ENCODE measurements at places on chromosomes 7 and 10.

DNA sequence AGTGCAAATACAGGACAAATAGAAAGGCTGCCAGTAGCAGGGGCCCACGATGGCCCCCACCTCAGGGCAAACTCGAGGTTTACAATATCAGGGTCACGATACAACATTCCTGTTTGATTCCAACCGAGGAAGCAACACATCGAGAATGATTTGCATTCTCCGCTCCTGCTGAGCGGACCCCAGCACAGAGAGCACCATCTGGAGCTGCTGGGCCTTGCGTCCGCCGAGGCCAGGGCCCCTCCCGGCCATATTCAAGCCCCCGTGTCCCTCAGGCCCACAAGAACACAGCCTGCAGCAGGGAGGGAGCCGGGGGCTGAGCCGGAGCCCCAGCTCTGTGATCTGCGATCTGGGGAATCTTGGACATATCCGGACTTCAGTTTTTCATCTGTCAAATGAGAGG, 84.3 kb downstream of the PRKAG2 start:
- DNase-seq, result no peak

DNA sequence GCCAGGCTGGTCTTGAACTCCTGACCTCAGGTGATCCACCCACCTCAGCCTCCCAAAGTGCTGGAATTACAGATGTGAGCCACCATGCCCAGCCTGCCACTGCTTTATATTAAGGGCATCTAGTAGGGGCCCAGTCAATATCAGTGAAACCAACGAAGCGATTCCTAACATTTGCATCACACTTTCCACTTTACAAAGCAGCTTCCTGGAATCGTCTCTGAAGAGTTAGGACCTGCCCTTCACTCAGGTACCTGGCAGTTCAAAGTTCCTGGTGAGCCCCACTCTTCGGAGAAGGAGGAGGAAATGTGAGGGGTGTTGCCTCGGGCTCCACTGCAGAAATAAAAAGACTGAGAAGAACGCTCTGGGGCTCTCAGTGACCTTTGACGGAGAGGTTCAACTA, 31.1 kb upstream of the EZH2 start:
- DNase-seq, result no peak

- DNase-seq, result no peak
Observed at GRCh38 chr10:9634466-9634865, 1383.2 kb upstream of the CELF2 start.

- no peak for DNase-seq
Observed at GRCh38 chr10:112526906-112527305, 79.9 kb downstream of the VTI1A start.

- DNase-seq, result no peak
Observed at GRCh38 chr7:158840604-158841003, 11.3 kb upstream of the ESYT2 start.

- DNase-seq, result no peak
Observed at GRCh38 chr7:2542916-2543871, 12.1 kb downstream of the BRAT1 start.

- DNase-seq, result peak; percentile 11
Observed at GRCh38 chr10:96292971-96293920, 11.0 kb upstream of the DNTT start.

DNA sequence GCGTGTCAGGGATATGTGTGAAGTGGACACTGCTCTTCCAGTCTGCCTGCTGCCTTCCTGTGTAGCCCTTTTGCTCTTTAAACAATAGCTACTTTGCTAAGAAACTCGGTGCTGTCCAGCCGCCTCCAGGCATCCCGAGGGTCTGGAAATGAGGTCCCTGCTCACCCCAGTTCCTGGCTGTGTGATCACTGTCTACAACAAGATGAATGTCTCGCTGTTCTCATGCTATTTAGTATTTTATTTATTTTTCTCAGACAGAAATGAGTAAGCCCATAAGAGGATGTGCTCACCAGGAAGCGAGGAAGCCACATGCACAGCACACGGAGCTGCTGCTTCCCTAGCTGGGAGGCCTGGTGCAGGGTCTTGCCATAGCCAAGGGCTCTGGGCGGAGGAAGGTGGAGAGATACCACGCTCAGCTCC, 167.0 kb upstream of the PITRM1 start:
- peak; percentile 21 for DNase-seq

DNA sequence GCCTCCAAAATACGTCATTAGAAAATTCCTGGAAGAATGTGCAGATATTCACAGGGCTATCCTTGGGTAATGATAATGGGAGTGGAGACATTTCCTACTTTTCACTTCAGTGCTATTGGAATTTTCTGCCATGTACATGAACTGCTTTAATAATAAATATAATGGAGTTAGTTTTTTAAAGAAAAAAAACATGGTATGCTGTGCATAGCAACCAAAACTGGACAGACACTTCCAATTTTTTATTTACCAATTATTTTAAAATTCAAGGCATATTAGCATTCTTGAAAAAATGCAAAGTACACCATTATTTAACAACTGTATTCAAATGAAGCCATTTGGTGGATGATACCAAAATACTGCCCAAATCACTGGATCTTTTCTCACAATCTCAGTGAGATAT, 3.3 kb downstream of the XRCC2 start:
- DNase-seq, result no peak

DNA sequence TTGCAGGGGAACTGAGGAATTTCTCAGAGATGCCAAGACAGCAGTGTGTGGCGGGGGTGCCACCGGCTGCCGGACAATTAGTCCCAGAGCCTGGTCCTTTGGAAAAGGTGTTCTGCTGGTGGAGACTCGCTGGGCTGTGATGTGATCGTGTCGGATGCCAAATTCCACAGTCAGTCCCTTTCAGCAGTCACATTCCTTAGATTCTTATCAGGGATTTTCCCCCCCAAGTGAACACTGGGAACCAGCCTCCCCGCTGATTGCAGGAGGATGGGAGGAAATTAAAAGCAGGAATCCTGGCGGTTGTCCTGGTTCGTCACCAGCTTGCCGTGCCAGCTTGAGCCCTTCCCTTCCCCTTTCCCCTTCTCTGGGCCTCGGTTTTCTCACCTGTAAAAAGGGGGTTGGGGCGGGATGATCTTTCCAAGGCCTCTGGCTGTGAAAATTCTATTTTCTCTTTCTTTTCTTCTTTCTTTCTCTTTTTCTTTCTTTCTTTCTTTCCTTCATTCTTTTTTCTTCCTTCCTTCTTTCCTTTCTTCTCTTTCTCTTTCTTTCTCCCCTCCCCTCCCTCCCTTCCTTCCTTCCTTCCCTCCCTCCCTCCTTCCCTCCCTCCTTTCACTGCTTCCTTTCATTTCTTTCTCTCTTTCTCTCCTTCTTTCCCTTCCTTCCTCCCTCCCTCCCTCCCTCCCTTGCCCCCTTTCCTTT, 39.6 kb downstream of the COL26A1 start:
- peak; percentile 59 for DNase-seq

- peak; percentile 24 for DNase-seq
Observed at GRCh38 chr7:132773527-132773956, 197.3 kb upstream of the PLXNA4 start.

GRCh38 chr7:154843670-154844237, 159.2 kb downstream of the PAXIP1 start:
- DNase-seq, result no peak

GRCh38 chr7:35465791-35466336, 212.0 kb upstream of the TBX20 start:
- DNase-seq, result no peak

- DNase-seq, result no peak
Observed at GRCh38 chr10:132341017-132341416, 9.0 kb downstream of the LRRC27 start.

DNA sequence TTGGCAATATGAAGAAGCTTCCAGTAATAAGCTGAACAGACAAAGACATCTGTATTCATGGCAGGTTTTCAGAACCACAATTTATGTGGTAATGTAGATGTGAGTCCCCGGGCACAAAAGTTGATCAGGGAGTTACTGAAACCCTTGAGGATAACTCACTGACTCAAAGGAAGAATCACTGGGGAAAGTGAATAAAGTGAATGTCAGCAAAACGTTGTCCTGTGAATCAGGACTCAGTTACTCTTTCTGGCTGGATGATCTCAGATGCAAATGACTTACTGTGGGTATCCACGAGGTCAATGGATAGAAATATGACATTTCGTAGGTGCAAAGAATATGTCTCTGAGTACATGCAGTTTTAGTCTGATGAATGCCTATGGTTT, 172.8 kb upstream of the CTBP2 start:
- no peak for DNase-seq

DNA sequence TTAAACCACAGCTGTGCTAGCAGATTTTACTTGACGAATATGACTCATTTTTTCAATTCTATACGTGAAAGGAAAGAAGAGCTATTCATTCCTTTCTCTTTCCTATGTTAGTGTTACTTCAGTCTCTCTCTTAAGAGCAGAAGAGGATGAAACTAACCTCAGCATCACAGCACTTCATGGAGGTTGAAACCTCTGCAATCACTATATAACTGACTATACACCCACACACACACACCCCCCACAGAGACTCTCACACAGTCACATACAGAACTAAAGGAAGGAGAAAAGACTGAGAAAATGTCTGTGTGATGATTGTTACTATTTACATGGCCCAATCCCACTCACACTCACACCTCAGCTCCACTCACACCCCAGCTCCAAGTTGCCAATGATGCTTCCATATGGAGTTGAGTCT, 104.2 kb downstream of the KIF20B start:
- no peak for DNase-seq

- no peak for DNase-seq
Observed at GRCh38 chr10:64626924-64627323, 1105.7 kb downstream of the REEP3 start.

DNA sequence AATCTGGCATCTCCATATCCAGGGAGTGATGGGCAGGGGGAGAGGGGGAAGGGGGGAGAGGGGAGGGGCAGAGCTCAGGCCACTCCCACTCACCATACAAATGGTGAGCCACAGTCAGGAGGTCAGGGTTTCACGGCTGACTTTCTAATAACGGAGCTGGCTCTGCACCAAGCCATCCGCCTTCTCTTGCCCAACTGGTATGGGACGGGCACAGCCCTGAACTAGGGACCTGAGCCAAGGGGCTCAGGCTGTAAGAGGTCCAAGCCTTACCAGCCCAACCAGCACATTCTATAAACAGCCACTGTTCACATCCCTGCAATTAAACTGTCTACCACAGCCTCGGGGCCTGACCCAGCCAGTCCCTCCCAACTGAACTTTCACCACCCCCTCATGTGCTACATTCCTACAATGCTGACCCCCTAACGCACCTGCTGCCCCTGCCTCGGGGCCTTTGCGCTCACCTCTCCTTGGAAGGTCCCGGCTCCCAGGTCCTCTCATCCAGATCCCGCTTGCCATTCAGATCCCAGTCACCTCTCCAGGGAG, 32.5 kb downstream of the RGS10 start:
- no peak for DNase-seq

DNA sequence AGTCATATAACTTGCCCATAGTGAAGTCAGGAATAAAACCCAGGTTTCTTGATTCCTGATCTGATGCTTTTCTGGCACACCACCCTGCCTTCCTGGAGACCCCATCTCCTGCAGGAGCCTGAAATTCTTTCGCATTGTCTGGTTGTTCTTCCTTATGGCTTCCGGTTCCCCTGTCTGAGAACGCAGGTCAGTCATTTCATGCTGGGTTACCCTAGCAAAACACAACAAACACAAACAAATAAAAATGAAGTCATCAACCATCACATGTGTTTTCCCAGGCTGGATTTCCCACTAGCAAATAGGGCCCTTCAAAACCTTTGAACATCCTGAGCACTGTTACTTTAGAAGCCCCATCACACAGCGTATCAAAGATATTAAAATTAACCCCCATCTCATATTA, 569.6 kb downstream of the LRMDA start:
- DNase-seq, result no peak

GRCh38 chr7:7237201-7237977, 55.0 kb downstream of the C1GALT1 start:
- no peak for DNase-seq

GRCh38 chr7:110522761-110523200, 568.1 kb upstream of the LRRN3 start:
- DNase-seq, result no peak

DNA sequence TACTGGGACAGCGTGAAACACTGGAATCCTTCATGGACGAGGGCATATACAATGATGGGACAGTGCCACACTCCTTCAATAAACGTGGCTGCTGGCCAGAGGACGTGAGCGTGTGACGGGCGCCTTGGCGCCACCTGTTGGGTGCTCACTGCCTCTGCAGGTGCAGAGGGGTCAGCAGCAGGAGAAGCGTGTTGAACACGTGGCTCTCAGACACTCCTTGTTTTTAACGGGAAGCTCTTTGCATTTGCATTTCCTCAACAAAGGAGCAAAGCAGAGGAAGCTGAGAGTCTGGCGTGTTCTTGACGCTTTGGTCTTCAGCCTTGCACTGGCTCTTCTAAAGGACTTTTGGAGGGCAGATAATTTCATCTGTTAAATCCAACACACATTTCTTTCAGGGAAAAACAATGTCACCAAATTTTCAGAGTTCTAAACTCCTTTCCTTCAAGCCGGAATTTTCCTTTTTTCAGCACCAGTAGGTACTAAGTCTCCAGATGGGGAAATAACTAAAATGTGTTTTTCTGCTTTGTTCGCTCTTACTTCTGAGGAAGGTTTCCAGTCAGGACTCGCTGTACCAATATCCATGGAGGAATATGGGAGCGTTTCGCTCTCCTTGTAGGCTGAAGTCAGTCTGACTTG, 2.9 kb upstream of the GET4 start:
- DNase-seq, result peak; percentile 63

GRCh38 chr10:59523851-59524250, 161.5 kb upstream of the FAM13C start:
- DNase-seq, result no peak

GRCh38 chr7:153005750-153006435, 246.3 kb downstream of the ACTR3B start:
- DNase-seq, result no peak

DNA sequence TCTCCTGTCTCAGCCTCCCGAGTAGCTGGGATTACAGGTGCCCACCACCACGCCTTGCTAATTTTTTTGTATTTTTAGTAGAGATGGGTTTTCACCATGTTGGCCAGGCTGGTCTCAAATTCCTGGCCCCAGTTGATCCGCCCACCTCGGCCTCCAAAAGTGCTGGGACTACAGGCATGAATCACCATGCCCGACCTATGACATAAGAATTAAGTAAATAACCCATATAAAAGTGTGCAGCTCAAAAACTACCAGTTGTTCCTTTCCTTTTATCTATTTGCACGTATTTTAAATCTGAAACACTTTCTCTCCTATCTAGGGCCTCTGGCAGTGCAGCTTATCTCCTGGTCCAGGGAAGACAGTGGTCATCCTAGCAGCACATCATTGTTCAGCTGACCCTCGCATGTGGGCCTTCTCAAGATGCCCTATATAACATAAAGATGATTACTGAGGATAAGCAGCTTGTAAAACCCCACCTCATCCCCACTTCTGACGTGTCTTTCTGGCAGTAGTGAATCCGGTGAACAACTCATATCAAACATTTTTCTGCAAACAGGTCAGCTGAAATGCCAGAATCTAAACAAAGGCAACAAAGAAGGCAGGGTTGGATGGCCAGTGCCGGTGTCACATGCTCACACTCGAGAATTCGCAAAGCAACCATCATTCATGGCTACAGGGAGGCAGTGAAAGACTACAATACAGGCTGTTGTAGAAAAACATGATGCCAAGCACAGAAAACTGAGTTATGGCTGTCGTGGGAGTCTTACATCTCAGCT, 36.0 kb upstream of the KCNIP2 start:
- DNase-seq, result no peak

Data from HFF-Myc (cell line).